Stimulated activated CD4-positive, alpha-beta T cell treated with anti-CD3 and anti-CD28 coated beads, Interleukin-4, amount 100 ng/mL, for 4 hours (primary cell): ENCODE measurements at places on chromosomes 2 and 18.

- DNase-seq: no peak
Measured at GRCh38 chr2:203823173-203823572, 44.4 kb upstream of the CTLA4 start.

DNA sequence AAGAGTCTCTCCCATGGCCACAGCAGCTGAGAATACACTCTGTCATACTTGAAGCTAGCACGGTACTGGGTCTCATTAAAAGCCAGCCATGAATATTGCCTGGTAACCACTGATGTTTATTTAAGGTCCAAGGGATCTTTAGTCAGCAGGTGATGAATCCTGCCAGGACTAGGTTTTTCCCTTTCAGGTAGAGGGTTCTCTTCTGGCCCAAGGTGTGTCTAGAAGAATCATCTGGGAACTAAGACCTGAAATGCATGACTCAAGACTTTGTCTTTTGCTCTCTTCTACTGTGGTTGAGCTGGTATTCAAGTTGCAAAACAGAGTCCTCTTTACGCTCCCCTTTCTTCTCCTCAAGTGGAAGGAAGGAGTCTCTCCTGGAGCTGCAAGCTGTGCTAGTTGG lies 400.5 kb upstream of the FSIP2 start:
- no peak for DNase-seq

DNA sequence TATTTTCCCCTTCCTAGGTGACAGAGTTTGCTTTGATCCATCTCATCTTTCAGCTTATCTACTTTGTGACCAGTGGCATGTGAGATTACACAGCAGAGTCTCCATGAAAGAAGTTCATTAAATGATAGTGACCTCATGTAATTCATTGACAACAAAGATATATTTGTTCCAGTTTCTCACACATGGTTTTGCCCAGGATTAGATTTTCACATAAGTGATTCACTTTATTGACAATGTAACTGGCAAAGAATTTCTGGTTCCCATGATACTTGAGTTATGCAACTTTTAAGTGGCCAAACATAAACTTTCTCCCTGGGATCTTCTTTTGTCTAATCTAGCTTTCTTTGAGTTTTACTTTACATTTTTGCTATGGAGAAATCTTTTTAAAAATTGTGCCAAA lies 50.0 kb downstream of the MC4R start:
- no peak for DNase-seq

GRCh38 chr18:8287196-8287885 lies 321.9 kb upstream of the RAB12 start:
- DNase-seq: no peak

DNA sequence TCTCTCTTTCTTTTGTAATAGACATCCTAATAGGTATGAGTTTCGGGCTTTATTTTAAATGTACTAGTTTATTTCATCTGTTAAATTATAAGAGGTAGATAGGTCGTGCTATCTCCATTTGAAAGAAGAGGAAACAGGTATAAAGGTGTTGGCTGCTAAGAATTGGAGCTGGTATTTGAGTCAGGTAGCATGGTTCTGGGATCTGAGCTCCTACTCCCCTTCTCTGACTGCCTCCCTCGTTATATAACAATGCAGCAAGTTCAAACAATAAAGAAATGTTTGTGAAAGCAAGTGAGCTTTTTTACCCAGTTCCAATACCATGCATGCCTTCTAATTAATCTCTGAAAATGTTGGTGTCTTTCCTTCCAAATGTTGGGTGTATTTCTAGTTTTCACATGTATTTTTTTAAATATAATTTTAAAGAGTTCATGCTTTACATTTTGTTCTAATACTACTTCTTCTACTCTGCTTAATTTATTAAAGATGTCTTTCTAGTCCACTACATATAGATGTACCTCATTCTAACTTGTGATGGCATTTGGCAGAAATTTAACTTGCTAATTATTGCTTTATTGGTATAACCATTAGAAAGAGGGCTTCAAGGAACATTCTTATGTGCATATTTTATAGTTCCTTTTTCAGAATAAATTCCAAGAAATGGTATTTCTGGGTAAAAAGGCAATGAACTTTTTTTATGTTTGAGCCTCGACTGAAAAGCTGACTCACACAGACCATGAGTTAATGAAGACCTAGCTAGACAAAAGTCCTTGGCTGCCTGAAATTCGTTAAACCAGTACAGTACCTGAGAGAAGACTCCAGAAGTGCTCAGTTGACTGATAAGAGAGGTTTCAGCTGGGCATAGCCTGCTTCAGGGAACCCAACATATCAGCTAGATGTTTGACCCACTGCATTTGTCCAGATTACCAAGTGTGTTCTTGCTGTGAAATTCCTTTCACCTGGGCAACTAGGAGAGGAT lies 133.5 kb downstream of the CERS6 start:
- DNase-seq: no peak

GRCh38 chr18:62898359-62898758 lies 183.0 kb downstream of the PHLPP1 start:
- DNase-seq: no peak

DNA sequence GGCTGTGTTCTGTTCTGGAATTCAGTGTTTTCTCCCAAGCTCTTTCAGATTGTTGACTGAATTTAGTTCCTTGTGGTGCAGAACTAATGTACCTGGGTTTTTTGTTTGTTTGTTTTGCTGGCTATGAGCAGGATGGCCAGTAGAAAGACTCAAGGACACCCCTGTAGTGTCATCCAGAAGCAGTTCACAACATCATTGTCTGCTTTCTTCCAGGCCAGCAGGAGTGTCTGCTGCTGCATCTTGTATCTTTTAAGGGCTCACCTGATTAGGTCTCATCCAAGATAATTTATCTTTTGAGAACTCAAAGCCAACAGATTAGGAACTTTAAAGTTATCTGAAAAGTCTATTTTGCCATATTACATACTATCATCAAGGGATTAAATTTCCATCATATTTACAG lies 318.5 kb upstream of the MC4R start:
- no peak for DNase-seq

DNA sequence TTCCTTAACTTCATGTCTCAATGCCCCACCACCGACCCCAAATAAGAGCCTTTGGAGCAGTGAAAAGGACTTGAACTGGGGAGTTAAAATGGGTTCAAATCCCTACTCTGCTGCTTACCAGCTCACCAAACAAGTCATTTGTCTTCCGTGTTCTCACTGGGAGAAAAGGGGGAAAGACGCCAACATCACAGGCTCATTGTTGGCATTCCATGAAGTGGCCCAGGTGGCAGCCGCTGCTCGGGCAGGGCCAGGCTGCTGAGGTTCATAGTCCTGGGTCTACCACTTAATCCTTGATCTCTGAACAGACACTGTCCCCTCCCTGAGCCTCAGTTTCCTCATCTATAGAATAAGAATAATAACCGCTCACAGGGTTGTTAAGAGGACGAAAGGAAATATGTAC lies 103.0 kb downstream of the APOB start:
- no peak for DNase-seq
